ENCODE measurements at places on chromosomes 3 and 15.

DNA sequence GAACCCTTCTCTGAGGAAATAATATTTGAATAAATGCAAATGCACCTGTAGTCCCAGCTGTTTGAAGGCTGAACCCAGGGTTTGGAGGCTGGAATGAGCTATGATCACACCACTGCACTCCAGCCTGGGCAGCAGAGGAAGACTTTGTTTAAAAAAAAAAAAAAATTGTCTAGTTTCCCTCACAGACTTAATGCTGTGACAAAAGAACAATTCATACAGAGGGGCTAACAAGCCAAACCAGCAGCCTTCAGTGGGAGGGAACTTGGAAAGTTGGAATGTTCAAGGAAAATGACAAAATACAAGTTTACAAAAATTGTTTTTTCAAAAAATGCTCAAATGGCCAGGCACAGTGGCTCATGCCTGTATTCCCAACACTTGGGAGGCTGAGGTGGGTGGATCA is 228.0 kb upstream of the CGNL1 start:
- no peak for DNase-seq

GRCh38 chr3:195063581-195064193 is 207.3 kb downstream of the XXYLT1 start:
- no peak for DNase-seq

- no peak for DNase-seq
Observed at GRCh38 chr3:176850498-176850897, 346.8 kb downstream of the TBL1XR1 start.

- DNase-seq = no peak
Observed at GRCh38 chr15:88818920-88819319, 15.7 kb downstream of the ACAN start.

GRCh38 chr3:111781561-111782446 is 77.3 kb upstream of the PHLDB2 start:
- DNase-seq = no peak

- no peak for DNase-seq
Observed at GRCh38 chr3:194313560-194314387, 37.4 kb downstream of the CPN2 start.

DNA sequence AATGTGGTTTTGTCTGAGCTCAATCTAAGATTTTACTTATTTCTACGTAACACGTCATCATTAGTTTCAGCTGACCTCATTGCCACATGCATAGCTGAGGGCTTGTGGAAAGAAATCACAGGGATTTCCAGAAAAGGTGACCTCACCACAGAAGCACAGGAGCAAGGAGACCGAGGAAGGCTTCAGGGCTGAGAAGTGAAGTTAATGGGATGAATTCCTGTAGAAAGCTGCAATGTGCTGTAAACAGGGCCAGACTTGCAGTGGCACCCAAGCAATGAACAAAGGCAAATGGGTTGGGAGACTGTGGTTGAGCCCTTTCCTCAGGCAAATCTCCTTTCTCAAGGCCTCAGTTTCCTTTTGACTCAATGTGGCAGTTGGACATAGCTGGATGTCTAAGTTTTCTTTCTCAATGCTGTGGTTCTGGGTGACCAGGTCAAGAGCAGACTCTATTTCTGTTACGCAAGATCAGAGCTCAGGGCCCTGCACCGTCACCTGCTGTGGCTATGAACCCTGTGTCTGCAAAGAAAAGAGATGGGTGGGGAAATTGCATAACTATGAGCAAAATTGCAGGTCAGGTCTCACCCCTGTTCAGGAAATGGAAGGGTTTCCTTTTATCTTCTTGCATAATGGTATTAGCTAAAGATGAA is 252.2 kb upstream of the TBL1XR1 start:
- peak; percentile 61 for DNase-seq

DNA sequence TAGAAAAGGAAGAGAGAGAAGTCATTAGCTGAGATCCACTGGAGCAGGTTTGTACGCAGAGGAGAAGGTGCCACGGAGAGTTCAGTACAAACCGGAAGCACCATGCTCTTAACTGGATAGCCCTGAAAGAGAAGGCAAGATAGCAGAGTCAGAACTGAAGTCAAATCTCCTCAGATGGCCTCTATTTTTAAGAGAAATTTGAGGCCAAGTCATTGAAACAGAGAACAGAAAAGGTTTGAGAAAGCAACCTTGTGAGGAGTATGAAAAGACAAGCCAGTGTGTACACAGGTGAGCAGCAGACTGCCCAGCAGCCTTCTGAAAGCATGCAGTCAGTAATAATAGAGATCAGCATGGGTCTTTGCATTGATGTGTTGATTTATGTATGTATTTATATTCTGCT is 66.1 kb upstream of the SPRED1 start:
- DNase-seq = no peak

- DNase-seq = peak; percentile 13
Observed at GRCh38 chr3:40192628-40193027, 116.9 kb upstream of the EIF1B start.

DNA sequence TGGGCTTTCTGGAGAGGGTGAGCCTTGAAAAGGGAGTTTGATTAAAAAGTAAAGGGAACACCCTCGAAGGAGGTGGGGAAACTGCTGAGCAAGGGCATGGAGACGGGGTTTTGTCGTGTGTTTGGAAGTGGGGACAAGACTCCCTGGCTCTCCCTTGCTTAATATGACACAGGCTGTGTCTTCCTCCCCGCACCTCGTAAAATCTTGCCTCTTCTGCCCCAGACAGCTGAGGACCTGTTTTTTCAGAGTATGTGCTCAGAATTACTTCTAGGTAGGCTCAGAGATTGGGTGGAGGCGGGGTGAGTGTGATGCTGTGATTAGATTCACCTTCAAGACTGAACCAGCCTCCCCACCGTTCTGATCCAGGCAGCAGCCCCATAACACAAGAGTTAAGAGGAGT is 244.4 kb upstream of the TLE3 start:
- DNase-seq = no peak

- DNase-seq = no peak
Observed at GRCh38 chr15:61050844-61051568, 178.1 kb downstream of the RORA start.

GRCh38 chr3:129697229-129697969 is 90.9 kb upstream of the PLXND1 start:
- DNase-seq = no peak

- no peak for DNase-seq
Observed at GRCh38 chr3:15159501-15160136, 46.4 kb upstream of the CAPN7 start.

DNA sequence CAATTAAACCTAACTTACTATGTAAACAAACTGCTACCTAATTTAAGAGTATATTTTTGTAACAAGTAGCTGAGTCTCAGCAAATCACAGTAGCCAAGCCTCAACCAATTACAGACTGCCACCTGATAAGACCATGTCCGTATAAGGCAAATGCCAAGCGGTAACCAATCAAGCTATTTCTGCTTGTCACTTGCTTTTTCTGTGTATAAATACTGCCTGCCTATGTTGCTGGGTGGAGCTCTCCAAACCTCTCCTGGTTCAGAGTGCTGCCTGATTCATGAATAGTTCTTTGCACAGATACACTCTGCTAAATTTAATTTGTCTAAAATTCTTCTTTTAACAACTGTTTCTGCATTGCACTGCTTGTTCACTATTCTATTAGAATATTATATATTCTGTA is 42.6 kb downstream of the ZNF148 start:
- DNase-seq = peak; percentile 14

GRCh38 chr3:41450416-41451231 is 251.3 kb downstream of the CTNNB1 start:
- no peak for DNase-seq

- no peak for DNase-seq
Observed at GRCh38 chr3:125140818-125141595, 71.5 kb downstream of the SLC12A8 start.

DNA sequence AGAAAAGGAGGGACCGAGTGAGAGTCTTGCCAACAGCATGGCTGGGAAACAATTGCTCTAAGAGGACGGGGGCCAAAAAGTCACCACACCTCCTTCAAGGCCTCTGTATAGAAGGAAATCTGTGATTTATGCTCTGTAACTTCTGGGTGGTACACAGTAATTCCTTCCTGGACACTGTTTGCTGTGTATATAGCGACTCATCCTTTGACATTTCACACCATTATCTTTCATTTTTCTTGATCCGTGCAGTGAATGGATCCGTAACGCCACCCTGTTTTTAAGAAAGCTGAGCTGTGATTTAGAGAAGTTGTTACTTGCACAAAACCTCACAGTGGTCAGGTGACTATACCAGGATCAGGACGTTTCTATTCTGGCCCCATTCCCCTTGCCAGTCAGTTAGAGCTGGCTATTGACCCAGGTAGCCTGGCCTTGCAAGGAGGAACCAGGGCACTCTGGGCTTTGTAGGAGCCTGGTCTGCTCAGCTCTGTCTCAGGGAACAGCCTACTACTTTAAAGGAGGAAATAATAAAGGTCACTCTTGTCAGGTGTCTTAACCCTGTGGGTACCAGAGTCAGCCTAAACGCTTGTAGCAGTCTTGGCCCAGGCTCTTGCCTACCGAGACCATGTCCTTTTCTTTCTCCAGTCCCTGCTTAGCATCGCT is 86.5 kb upstream of the MYZAP start:
- no peak for DNase-seq

DNA sequence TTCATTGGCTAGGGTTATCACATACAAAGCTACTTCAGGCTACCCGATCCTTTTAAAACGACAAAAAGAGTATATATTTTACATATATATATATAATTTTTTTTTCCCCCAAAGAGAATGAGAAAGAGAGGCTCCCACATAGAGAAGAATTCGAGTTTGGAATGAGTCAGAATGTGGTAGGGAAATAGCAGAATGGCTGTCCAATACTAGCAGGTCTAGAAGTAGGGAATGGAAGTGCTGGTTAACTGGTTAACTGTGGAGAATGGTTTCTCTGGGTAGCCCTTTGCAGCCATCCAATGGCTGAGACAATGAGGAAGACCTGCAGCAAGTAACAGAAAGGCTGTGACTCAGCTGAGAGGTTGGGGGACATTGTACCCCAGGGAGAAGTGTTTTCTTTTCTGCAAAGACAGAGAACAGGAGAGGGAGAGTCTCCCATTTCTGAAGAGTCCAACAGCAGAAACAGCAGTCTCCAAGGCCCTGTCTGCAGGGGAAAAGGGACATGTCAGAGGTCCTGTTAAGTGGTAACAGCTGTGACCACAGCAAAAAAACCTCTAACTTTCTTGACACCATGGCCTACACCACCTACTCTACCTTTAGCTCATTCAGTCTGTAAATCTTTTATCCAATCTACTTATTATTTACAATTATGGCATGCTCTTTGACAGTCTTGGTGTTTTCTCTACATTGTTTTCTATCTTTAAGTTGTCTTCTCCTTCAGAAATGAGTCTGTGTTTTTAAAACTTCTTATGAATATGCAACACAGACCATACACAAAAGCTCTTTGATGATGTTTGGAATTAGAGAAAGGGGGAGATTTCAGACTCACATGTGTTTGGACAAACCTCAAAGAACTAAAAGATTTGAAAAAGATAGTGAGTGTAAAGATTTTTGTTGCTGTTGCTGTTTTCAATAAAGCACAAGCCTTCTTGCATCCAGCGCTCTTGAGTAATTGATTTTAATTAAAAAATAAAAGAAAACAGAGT is 116.1 kb upstream of the SLC7A14 start:
- DNase-seq = no peak

DNA sequence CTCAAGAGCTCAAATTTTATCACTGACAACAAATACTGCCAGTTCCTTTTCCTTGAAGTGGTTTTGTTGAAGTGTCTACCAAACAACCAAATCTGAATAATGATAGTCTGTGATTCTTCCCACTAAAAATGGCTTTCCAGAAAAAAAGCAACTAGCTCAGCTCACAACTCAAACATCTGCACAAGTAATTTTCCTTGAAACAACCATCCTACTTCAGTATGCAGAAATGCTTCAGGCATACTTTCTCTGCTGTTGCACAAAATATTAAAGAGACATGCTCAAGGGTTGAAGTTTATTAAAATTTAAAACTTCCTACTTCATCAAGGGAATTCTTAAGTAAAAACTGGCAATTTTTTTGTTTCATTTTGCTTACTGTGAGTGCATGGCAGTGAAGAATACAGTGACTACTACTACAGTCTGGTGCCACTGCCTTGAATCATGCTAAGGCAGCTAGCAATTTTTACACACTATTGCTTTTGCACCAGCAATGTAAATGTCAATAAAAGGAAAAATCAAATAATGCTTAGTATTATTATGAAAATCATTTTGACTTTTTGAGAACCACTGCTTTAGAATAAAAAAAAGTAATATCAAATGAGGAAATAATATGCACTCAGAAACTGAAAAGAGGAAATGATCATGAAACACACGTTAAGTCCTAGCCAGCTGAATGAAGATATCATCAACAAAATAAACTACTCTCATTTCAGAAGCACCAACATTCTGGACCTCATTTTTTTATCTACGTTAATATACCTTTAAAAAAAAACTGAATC is 33.6 kb downstream of the VPS13C start:
- DNase-seq = peak; percentile 31

DNA sequence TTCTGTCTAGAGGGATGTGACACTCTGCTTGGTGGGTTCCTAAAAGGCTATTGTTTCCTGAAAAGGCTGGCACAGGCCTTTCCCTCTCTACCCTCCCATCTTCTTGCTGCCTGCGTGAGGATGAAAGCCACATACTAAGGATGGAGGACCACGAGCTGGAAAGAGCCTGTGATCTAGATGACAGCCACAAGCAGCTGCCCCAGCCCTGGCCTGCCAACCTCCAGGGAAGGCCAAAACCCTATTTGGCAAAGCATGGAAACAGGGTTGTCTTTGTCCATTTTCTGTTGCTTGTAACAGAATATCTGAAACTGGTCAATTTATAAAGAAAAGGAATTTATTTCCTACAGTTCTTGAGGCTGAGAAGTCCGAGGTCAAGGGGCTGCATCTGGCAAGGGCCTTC is 144.5 kb downstream of the FBLN2 start:
- DNase-seq = no peak

- no peak for DNase-seq
Observed at GRCh38 chr3:73453666-73454065, 171.1 kb downstream of the PDZRN3 start.

DNA sequence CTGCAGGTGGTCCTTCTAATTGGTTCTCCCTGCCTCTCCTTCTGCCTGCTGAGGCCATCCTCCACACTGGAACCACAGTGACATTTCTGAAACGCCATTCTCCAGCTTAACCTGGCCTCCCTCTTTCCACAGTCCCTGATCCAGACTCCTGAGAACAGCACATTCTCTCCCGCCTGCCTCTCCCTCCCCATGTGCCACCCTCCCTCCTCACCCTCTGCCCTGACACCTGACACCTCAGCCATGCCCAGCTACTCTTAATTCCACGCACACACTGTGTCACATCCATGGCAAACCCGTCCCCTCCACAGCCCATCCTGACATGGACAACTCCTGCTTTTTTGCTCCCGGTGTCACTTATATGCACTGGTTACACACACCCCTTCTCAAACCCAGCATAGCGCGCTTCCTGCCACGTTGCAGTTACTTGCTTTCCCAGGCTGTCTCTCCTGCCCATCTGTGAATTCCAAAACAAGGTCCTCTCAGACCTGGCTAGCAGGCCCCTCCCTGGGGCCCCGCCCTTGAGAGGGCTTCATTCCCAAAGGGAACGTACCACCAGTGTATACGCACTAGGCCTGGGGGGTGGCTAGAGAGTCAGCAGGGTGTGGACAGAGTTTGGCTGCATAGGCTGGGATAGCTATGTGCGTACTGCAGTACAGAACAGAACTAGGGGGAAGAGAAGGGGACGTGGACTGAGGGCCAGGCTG is 92.7 kb upstream of the BLM start:
- no peak for DNase-seq

Measured in hematopoietic multipotent progenitor cell treated with erythropoietin and hydrocortisone succinate and interleukin-3 and kit ligand, for 6 days (in vitro differentiated cells).